A549 treated with ZK216348 at 1 μM for 4 hours (cell line): ENCODE measurements at places on chromosomes 13 and 19. TPM values are rescaled to one million over a fixed set of nuclear protein-coding genes. Genes with fewer than 3 reads are reported as not detected.

The DHRS12 gene
- 3.9 to 5.9 TPM (median 4.9 TPM) in 5 replicates for total RNA-seq

The GFY gene
- total RNA-seq, result 0.14 to 0.39 TPM (median 0.20 TPM) in 3 of 5 replicates, not detected in the others

The ZNF610 gene
- total RNA-seq, result not detected in 5 replicates

The TLE6 gene
- total RNA-seq, result 3.2 to 6.9 TPM (median 4.4 TPM) in 5 replicates

The RPS19 gene
- total RNA-seq, result 8,029 to 10,205 TPM (median 9,294 TPM) in 5 replicates

The CYP2F1 gene
- total RNA-seq, result not detected in 5 replicates

The ZNF296 gene
- total RNA-seq, result 5.5 to 12.5 TPM (median 11.8 TPM) in 5 replicates

The METTL21C gene
- not detected in 5 replicates for total RNA-seq

The ZNF99 gene
- not detected in 5 replicates for total RNA-seq

The GPR183 gene
- not detected in 5 replicates for total RNA-seq

The RFPL4A gene
- 0.28 to 1.1 TPM (median 0.51 TPM) in 4 of 5 replicates, not detected in the other for total RNA-seq

The CYP2A6 gene
- not detected in 5 replicates for total RNA-seq

The DENND1C gene
- 0.13 to 0.27 TPM (median 0.24 TPM) in 4 of 5 replicates, not detected in the other for total RNA-seq

The RETN gene
- total RNA-seq, result not detected in 5 replicates

The FCER2 gene
- not detected in 5 replicates for total RNA-seq

The KASH5 gene
- not detected in 5 replicates for total RNA-seq

The ZC3H4 gene
- 18.4 to 23.8 TPM (median 20.5 TPM) in 5 replicates for total RNA-seq

The DMWD gene
- total RNA-seq, result 14.9 to 44.2 TPM (median 40.3 TPM) in 5 replicates

The BCL3 gene
- total RNA-seq, result 31.6 to 92.9 TPM (median 77.1 TPM) in 5 replicates

The NLRP5 gene
- not detected in 5 replicates for total RNA-seq

The NANOS2 gene
- total RNA-seq, result not detected in 5 replicates

The TNFSF9 gene
- total RNA-seq, result 3.2 to 6.5 TPM (median 6.1 TPM) in 5 replicates

The PNKP gene
- total RNA-seq, result 30.8 to 60.9 TPM (median 51.4 TPM) in 5 replicates

The OSCAR gene
- total RNA-seq, result 0.25 to 0.41 TPM (median 0.33 TPM) in 5 replicates

The SLC27A5 gene
- 18.4 to 32.9 TPM (median 29.4 TPM) in 5 replicates for total RNA-seq

The DCT gene
- not detected in 5 replicates for total RNA-seq

The SMAD9 gene
- total RNA-seq, result 0.06 to 0.19 TPM (median 0.12 TPM) in 4 of 5 replicates, not detected in the other

The ZNF69 gene
- not detected in 5 replicates for total RNA-seq

The ANKRD27 gene
- total RNA-seq, result 31.1 to 50.8 TPM (median 40.9 TPM) in 5 replicates

The ZNF805 gene
- 1.1 to 2.6 TPM (median 2.1 TPM) in 5 replicates for total RNA-seq

The FLT1 gene
- total RNA-seq, result not detected in 5 replicates

The NKPD1 gene
- 0.08 to 0.34 TPM (median 0.32 TPM) in 5 replicates for total RNA-seq

The CD79A gene
- 0.51 to 1.4 TPM (median 0.67 TPM) in 5 replicates for total RNA-seq

The CERS1 gene
- 3.1 to 7.2 TPM (median 6.3 TPM) in 5 replicates for total RNA-seq

The DIRAS1 gene
- 3.2 to 5.1 TPM (median 4.2 TPM) in 5 replicates for total RNA-seq

The NCCRP1 gene
- 1.2 to 1.8 TPM (median 1.5 TPM) in 5 replicates for total RNA-seq

The MCEMP1 gene
- total RNA-seq, result not detected in 5 replicates

The PRSS57 gene
- not detected in 5 replicates for total RNA-seq

The RGCC gene
- 3.2 to 5.5 TPM (median 4.0 TPM) in 5 replicates for total RNA-seq

The PSG1 gene
- total RNA-seq, result 0.20 to 0.56 TPM (median 0.26 TPM) in 5 replicates
